ENCODE measurements at places on chromosomes 6 and 20. TPM values are rescaled to one million over a fixed set of nuclear protein-coding genes. Genes with fewer than 3 reads are reported as not detected.

The C6orf132 gene
- 2.4 TPM for total RNA-seq

The NR2E1 gene
- not detected for total RNA-seq

The SLC16A10 gene
- 3.8 TPM for total RNA-seq

The EYA4 gene
- not detected for total RNA-seq

The TRDN gene
- 5.6 TPM for total RNA-seq
